ENCODE measurements at places on chromosomes 12 and 14.

GRCh38 chr14:70873627-70874026, 33.6 kb upstream of the PCNX1 start:
- no peak for DNase-seq

- no peak for DNase-seq
These were observed 19.8 kb downstream of the ZBTB42 start for GRCh38 chr14:104820669-104821228.

GRCh38 chr12:51056242-51056641, 8.1 kb downstream of the LETMD1 start:
- DNase-seq = peak; percentile 64

DNA sequence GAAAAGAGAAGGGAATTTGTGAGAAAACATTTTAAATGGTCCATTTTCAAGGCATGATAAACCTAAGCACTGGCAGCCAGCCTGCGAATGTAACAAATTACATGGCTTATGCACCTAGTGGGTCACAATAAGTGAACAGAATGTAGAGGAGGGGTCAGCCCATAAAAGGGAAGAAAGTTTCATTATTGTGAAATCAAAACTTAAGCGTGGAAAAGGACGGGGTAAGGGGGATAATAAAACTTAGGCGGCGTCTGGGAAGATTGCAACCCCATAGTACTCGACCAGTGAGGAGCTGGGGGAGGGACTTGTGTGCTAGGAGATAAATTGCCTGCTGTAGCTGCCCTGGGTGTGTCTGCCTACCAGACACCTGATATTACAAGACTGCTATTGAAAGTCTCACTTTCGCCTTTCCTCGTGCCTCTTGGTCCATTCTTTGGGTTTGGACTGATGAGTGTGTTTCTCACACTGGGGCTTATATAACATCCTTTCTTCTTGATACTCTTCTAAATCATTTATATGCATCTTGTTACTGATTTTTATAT, 40.6 kb downstream of the ZDHHC17 start:
- DNase-seq = no peak

- DNase-seq = no peak
These were observed 12.7 kb downstream of the SPTLC2 start for GRCh38 chr14:77603654-77604255.

Measured in HS-5 (cell line).